ENCODE measurements at places on chromosomes 3 and 15.
A peak's percentile ranks its signal among the peaks of the same experiment; 100 is the strongest.

DNA sequence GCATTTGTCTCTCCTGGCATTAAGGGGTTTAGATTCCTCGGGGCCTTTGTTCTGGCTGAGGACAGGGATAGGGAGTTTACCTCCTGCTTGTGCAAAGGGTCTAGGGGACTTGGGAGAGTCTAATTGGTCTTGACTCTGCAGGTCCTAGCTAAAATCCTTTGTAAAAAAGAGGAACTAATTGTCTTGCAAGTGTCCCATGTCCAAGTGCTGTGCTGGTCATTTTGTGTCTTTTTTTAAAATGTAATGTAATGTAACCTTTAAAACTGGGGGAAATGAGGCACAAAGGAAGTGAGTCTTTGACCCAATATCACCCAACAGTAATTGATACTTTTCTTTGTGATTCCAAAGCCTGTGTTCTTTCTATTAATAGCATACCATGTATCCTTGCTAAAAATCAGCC, 14.9 kb upstream of the C3orf80 start:
- no peak for DNase-seq

DNA sequence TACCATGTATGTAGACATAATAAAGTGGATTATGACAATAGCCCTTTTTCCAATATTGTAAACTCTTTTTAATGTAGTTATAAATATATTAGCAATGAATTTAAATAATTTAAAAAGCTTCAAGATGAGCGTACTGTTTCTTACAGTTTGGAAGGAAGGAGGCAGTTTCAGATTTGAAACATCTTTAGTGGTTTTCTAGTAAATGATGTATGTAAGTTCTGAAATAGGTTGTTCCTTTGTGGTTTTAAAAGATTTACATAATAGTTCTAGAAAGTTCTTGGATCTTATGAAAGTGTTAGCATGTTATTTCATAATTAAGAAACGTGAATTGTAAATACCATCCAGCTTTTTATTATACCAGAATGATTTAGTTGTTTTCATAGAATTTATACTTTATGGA, 16.0 kb downstream of the DNAJC19 start:
- DNase-seq: no peak

DNA sequence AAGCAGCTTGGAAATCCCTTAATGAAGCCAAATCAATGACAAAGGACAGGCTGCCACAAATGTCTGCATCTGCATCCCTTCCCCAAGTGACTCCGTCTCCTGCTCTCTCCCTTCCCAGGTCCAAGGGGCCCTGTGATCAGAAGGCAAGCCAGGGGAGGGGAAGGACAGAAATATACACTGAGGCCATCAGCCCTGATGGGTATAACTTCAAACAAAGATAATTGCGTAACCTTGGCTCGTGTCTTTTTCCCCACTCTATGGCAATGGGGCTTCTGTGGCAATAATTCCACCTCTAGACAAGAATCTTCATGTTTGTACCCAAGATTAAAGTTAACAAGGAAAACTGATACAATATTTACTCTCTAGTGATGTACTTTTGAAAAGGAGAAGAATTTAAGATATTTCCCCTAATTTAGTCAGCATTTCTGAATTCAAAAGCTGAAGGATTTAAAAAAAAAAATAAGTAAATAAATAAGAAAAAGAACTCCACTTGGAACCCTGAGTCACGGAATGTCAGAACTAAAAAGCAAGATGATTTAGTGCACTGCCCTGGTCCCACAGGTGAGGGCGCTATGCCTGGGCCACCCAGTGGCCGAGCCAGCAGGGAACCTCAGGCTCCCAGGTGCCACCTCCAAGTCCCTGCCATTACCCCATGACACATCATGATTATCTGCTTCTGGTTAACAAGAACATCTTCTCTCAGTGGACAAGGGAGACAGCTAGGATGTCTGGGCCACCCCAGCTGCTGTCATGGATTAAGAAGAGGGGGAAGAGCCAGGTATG, 154.5 kb downstream of the STT3B start:
- DNase-seq: no peak

- no peak for DNase-seq
Observed at GRCh38 chr3:33041909-33042308, 55.0 kb downstream of the GLB1 start.

DNA sequence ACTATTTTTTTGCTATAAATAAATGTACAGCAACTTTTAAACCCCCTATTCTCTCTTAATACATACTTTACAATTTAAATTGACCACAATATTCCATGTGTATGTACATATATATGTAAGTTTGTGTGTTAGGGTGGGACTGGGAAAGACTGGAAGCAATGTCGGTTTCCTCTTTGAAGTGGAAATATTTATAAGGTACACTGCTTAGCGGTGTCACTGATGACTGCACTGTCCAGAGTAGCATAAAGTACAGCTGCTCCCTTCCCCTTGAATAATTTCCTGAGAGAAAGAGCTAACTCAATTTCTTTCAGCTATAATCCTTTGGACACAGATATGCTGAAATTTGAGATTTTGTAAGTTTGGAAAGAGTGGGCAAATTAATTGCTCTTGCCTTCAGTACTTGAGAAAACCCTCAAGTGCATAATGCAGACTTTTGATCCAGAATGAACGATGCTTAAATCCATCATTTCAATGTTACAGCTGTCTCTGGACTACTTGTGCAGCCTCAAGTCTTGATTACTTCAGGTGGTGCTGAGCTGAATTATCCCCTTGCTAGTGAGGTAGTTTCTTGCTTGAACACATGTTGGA, 267.0 kb upstream of the CFAP20DC start:
- DNase-seq: no peak

GRCh38 chr3:127168271-127168670, 24.7 kb upstream of the PRR23E start:
- DNase-seq: no peak

DNA sequence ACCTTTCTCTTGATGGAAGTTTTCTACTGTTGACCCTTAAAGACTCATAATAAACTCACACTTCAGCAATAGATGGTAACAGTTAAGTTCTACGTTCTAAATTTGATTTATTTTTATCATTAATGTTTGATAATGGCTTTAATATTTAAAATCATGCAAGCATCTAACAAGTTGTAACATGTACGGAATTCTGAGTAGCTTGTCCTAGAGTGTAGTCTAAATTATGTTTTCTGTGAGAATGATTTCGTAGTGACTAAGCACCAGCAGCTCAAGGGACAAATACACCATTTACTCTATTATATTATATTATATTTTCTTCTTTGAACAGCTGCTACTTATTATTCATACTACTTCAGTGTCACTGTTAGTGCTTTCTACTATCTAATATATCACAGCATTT, 345.6 kb downstream of the NLGN1 start:
- no peak for DNase-seq

DNA sequence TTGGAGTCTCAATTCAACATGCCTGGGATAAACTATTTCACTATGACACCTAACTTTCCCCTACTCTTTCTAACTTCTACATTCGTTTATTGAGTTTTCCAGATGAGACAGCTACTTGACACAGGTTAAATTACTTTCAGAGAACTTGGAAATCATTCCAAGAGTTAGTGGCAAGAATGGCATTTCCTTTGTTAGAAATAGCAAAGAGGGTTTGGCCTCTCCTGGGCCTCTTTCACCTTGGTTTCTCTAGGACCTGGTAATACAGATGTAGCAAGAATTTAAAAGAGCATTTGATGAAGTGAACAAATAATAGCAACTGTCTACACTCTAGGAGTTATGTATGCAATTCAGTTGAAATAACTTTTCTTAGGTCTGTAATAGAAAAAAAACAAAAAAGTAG, 748.9 kb downstream of the MECOM start:
- DNase-seq: no peak

- DNase-seq: no peak
Observed at GRCh38 chr3:53084310-53085001, 38.6 kb upstream of the SFMBT1 start.

DNA sequence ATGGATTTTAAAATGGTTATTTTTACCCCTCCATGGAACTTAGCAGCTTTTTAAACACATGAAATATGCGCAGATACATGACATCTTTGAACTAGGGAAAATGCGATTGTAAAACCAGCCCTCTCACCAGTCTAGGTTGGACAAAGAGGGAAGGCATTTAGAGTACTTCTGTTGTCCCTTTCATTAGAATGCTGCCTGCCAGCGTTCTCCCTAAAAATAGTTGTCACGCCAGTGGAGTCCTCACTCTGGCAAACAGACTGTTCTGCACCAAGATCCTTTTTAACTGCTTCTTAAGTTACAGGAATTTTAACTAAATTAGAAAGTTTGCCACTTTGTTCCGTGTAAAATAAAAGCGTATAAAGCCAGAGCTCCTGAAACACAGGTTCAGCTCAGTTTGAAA, 295.3 kb downstream of the VPS13C start:
- no peak for DNase-seq

- DNase-seq: no peak
Observed at GRCh38 chr15:63052961-63053698, 10.6 kb downstream of the TPM1 start.

DNA sequence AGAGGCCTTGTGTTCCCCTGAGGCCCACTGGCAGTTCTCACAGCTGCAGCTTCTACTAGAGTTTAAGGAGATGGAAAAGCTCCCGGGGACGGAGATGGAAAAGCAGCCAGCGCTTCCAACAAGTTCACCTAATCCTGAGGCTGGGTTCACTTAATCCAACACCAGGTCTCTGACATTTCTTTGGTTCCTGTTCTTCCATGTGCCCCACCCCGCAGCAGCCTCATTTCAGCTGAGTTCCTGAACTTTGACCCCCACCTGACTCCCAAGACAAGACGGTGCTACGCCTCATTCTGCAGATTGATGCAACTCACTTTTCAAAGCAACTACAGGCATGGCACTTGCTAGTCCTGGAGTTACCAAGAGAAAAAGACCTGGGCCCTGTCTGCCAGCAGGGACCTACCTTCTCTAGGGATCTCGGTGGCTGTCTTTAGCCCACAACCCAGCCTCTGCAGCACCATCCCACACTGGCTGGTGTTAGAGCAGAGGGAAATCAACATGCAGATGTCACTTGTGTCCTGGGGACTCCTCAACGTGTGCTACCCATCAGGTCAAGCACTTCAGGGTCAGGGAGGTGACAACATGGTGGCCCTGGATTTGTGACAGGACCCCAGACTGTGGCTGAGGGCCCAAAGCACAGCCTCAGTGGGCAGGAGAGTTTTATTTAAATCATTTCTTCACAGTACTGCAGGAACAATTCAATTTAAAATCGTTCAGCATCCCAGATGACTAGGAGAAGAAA, 406.1 kb downstream of the VPS13C start:
- no peak for DNase-seq

- no peak for DNase-seq
Observed at GRCh38 chr3:23686519-23686918, 119.2 kb upstream of the UBE2E1 start.

GRCh38 chr15:96344060-96344705, 13.7 kb downstream of the NR2F2 start:
- DNase-seq: no peak

GRCh38 chr3:9123840-9124239, 125.6 kb downstream of the SRGAP3 start:
- no peak for DNase-seq

DNA sequence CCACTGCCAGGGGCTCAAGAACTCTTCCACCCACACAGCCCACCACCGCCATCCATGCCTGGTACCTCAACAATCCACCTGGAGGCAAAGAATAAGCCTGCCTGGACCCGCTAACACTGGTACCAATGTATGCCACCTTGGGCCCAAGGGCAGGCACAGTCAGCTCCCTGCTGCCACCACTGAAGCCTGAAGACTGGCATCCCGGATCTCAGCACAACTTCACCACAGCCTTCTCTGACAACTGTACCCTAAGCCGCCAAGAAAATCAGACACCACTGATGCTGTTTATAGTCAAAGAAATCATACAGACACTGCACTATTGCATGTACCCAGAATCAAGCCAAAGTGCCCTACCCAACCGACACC, 56.3 kb downstream of the IGSF11 start:
- DNase-seq: no peak

- no peak for DNase-seq
Observed at GRCh38 chr15:49185473-49185872, 15.4 kb downstream of the GALK2 start.

GRCh38 chr3:100331660-100332059, 2.9 kb upstream of the NIT2 start:
- no peak for DNase-seq

DNA sequence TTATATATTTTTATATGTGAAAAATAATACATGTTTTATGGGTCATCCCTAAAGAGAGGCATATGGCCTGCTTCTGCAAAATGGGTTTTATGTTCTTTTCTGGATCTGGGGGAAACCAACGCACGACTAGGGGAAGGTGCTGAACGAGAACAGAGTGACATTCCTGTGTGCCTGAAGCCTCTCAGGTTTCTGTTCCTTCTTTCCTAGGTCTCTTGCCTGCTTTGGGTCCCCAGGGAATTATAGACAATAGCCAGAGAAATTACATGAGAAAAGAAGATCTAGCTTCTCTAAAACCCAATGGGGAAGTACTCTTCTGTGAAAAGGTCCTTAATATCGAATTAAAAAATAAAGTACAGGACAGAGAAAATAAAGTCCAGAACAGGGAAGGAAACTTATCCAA, 66.5 kb downstream of the IGSF11 start:
- no peak for DNase-seq

GRCh38 chr3:13141991-13142412, 68.8 kb upstream of the IQSEC1 start:
- DNase-seq: no peak

DNA sequence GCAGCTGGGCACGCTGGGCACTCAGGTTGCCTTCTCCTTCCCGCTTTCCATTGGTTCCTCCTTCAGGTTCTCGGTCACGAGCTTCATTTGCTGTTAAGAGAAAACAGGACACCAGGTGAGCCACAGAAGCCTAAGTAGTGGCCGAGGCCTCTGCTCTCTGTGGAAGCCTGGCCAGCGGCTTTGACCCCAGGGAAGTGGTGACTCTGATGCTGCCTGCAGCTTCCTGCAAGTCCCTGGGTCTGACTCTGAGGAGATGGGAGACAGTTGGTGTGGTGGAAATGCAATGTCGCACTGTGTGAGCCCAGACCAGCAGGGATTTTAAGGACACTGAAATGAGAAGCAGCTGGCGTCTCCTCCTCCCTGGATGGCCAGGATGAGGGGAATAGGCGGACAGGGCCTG, 80.5 kb downstream of the SNRK start:
- no peak for DNase-seq

- DNase-seq: peak; percentile 20
Observed at GRCh38 chr15:67409175-67409574, 111.8 kb upstream of the C15orf61 start.
